Astrocyte (in vitro differentiated cells and primary cell): ENCODE measurements at places on chromosomes 16 and 17. TPM values are rescaled to one million over a fixed set of nuclear protein-coding genes. Genes with fewer than 3 reads are reported as not detected.

Gene HIC1
- 9.0 and 14.5 TPM in 2 replicates for total RNA-seq

DNA sequence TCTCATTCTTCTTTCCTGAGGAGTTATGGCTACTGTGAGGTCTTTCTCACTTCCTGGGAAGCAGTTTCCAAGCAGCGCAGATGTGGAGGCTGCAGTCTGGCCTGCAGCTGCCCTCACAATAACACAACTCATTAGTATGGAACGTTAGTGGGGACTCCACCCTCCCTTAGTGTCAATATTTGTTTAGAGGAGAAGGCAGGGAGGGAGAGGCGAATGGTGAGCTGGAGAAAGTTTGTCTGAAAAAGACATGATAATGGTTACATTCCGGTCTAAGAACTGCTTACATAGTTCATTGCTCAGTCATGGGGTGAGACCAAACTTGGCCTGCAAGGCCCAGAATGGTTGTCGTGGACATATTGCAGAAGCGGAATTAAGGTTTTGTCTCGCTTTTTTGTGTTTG lies 170.2 kb downstream of the HS3ST3B1 start:
- DNase-seq: peak; percentile 25

GRCh38 chr16:58511933-58512815 lies 3.1 kb upstream of the SETD6 start:
- DNase-seq: peak; percentile 18

GRCh38 chr16:29810699-29811169 lies 1.3 kb upstream of the PRRT2 start:
- no peak for DNase-seq

Gene PRSS33
- not detected in 2 replicates for total RNA-seq

Gene PROCA1
- total RNA-seq: 2.7 and 3.4 TPM in 2 replicates

Gene SLC46A1
- total RNA-seq: 7.4 and 7.9 TPM in 2 replicates

- DNase-seq: no peak
Observed at GRCh38 chr16:15897121-15897780, 8.8 kb upstream of the CEP20 start.

DNA sequence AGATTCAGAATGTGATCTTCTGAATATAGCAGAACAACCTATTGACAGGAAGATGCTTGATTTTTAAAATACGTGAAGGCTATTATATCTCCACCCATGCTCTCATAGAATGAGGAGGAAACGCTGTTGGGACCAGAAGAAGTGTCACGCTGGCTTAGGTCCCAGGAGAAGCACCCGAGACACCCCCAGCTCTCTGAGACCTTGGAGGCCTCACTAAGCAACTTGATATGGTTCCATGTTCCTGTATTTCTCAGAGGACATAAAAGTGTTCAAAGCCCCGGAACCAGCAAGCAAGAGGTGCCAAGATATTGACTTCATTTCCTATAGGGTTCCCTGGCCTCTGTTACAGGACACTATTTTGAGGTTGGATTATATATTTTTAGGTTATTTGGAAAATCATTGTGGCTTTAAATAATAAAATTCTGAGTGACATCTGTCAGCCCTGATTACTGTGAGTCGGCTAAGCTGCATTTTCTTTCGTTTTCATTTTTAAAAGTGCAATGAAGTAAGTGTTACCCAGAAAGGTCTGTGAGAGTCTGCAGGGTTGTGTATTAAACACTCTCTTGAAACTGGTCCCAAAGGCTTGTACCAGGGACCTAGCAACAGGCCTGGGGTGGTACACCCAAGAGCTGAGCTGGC lies 400.0 kb downstream of the SOX9 start:
- no peak for DNase-seq
